AG20443 (cell line): ENCODE measurements at places on chromosomes 12 and 14.
A peak's percentile ranks its signal among the peaks of the same experiment; 100 is the strongest.

- no peak for DNase-seq
These were observed 56.4 kb upstream of the LTA4H start for GRCh38 chr12:96091833-96092232.

DNA sequence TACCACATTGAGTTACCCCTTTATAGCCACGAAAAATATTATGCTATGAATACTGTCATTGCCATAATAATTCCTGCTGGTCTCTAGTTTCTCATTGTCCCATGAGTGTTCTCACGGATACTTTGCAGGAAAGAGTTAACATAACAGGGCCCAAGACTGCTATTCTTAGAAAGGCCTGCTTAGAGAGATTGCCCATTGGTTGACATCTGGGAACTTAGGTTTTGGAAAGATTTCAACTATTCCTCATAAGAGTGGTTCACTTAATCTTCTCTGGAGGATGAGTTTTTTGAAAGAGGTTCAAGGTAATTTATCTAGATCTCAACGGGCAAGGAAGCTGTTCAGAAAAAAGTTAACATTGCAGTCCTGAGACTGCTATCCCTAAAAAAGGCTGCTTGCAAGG lies 18.4 kb upstream of the PRPF39 start:
- DNase-seq = no peak

DNA sequence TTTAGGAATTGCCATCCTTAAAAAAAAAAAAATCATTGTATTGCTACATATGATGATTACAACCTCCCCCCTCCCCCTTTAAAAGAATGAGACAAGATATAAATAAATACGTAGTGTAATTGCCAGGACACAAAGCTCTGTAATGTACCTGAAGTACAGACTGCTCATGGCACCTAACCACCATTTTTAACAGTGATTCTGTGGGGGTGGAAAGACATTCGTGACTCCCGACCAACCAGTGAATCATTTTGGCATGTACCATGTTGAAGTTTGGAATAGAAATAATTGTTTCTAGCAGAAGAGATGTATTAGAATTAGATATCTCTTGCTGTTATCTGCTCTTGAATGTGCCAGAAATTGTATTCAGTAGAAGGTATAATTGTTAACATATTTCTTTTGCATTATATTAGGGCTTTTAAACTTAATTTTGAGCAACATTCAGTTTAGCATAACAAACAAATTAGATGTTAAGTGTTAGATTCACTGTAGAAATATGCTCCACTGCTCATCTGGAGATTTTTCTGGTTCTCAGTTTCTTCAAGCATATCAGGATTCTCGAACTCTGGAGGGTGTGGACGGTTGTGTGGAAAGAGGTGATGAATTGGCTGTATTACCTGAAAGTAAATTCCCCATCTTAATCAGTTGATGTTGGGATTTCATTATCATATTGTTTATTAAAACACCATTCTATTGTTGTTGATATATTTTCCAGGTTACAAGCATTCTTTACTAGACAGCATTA lies 31.1 kb downstream of the FRS2 start:
- DNase-seq = peak; percentile 50

GRCh38 chr14:101823066-101823465 lies 61.6 kb downstream of the PPP2R5C start:
- no peak for DNase-seq

GRCh38 chr12:24896171-24896570 lies 52.7 kb downstream of the BCAT1 start:
- no peak for DNase-seq

DNA sequence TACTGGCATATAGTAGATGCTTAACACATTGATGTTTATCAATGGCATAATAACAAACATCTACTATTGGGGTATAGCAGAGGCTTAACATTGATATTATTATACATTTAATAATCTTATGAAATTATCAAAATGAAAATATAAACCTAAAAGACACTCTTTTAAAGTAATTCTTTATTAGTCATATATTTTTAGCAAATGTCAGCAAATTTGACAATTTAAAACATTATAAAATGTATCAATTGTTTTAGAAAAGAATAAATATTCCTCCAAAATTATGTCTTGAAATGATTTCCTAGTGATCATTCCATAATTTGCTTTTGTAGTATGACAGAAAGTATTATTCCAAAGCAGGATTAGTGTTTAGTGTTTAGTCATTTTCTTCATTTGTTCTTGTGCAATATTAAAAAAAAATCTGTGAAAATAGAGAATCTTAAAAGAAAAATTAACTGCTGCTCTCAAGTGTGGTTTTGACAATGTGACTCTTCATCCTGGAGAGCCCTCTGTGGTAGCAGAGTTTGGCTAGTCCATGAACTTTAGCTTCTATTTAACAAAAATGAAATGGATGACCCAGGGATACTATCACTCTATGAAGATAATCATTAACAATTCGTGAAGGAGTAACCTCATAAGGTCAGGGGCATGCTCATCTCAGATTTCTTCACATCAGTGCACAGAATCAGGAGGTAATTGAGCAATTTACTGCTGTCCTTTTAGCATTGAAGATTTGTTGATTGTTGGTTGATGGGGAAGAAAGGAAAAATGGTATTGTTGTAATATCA lies 1018.5 kb downstream of the LRFN5 start:
- DNase-seq = no peak

- DNase-seq = no peak
These were observed 42.1 kb downstream of the GRIP1 start for GRCh38 chr12:66636771-66637170.

DNA sequence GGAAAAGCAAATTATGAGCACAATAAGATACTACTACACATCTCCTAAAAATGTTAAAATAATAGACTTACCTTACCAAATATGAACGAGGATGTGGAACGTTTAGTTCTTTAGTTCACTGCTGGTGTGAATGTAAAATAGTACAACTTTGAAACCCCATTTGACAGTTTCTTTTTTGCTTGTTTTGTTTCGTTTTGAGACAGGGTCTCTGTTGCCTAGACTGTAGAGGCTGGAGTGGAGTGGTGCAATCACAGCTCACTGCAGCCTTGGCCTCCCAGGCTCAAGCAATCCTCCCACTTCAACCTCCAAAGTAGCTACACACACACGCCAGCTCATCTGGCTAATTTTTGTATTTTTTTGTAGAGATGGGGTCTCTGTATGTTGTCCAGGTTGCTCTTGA lies 136.4 kb upstream of the FAR2 start:
- no peak for DNase-seq

DNA sequence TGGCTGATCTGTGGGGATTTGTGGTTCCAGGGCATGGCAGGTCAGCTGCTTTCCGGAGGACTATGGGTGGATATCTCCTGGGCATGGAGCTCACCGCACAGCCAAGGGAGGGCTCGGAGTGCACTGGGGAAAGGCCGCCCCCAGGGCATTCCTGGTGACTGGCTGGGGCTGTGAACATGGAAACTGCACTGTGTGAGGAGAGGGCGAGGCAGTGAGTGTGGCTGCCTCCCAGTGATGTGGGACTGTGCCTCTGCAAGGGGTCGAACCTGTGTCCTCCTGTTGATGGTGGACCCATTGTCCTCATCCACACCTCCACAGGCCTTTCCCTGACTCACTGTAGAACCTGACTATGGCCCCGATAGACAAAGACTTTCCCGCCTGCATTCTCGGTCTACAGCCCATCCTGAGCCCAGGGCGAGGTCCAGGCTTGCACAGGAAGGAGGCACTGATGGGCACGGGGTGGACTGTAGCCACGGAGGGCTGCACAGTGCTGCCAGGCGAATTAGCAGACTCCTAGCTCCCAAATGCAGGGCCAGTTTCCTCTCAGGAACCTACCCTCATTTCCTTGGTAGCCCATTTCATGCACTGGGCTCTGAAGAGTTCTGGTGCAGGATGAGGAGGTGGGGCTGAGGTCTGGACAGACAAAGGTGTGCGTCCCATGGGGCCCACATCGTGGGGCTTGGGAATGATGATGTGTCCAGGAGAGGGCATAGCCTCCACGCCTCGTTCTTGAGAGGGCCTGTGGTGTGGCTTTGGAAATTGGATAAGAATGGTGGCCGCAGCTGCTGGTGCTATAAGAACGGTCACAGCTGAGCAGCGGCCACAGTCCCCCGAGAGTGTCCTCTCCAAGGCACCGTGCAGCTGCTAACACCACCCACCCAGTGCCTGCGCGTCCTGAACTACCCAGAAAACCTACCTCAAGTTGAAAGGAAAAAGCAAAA lies 415.1 kb downstream of the TMEM121 start:
- no peak for DNase-seq

DNA sequence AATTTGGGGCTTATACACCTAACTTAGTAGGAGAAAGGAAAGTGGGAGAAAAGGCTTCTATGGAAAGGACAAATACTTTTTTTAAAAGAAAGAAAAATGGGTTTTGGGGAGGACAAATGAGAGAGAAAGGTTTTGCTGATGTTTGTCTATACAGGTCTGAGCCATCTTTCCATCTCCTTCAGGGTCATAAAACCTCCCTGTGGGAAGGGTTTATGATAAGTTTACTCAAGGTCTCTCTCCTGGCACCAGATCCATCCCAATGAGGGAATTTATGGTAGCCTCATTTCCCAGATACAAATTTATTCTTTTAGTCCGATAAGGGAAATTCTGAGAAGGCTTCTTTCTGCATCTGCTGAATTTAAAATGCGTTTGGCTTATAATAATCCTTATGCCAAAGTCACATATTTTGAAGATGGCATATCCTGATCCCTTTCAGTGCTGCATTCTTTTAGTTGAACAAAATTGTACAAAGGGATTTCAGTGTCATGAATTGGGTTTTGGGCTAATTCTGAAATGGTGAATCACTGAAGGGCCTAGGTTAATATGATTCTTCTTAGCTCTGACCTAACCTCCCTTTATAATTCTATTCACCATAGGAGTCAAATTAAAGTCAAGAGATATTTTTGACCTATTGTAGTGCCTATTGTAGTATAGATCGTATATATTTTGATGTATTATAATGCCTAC lies 173.5 kb upstream of the DYRK2 start:
- no peak for DNase-seq

GRCh38 chr14:23776296-23776695 lies 140.1 kb downstream of the DHRS2 start:
- no peak for DNase-seq

DNA sequence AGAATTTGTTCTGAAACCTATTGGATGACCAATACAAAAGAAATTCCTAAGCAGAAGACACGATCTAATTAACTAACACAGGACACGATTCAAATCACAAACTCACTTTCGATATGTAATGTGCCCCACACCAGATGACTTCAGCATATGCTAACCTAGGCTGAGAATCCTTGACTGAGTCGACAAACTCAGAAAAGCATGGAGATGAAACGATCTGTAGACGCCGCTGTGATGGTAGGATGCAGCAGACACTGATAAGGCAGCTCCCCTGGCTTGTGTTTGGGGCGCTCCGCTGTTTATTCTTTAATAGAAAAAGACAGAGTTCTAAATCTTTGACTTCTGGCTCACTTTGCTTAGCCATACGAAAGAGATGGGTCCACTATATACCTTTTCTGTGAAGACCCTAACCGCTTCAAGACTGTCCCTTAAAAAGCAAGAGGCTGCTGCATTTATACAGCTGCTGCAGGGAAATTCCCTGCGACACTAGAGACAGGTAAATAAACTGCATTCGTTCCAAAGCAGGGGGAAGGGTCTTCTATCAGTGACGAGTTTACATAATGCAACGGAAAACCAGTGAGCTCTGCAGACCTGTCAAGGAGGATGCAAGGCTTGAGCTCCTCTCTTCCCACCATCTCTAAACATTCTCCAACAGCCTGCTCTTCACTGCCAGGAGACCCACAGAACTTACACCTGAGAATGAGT lies 929 bp downstream of the CHD8 start:
- peak; percentile 9 for DNase-seq

DNA sequence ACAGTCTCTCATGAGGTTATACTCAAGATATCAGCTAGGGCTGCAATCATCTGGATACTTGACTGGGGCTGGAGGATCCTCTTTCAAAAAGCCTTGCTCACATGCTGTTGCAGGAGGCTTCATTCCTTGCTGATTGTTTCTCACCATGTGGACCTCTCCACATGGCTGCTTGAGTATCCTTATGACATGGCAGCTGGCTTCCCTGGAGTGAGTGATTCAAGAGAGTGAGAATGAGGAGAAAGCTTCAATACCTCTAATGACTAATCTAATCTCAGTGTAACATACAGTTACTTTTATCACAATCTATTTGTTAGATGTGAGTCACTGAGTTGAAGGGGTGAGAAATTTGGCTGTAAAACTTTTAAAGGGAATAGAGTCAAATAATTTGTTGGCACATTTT lies 14.4 kb upstream of the SDR39U1 start:
- no peak for DNase-seq

DNA sequence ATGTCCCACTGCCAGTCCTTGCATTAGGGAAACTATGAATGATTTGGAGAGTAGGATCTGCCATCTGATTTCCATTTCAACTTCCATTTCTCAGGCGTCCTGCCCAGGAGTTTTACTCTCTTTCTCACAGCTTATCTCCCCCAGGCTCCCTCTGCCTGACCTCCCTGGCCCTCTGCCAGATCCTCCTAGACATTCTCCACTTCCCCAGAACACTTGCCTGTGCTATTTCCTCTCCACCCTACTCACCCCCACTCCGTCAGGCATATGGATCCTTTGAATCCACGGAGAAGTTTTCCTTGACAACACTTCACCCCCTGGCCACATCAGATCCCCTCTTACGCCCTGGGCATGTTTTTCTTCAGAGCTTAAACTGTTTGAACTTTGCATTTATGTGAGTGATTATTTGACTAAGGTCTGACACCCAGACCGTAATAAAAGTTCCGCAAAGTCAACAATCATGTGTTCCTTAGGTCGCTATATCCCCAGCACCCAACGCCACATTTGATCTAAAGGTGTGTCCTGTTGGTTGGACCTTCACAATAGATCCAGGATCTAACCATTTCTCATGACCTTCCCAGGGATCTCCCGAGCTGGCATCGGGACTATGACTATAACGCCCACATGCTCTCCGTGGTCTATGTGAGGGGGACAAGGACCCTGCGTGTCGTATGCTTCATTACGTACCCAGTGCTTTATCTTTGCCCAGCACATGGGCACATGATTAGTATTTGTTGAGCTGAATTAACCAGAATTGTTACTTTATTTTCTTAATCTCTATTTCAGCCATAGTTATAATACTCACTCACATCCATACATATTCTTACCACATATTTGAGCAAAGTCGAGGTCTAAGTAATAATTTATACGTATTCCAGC lies 255.8 kb upstream of the FOXN3 start:
- no peak for DNase-seq

- DNase-seq = no peak
These were observed 475.0 kb downstream of the GLT1D1 start for GRCh38 chr12:129328235-129328634.
